ENCODE measurements at places on chromosomes 11 and 22.

DNA sequence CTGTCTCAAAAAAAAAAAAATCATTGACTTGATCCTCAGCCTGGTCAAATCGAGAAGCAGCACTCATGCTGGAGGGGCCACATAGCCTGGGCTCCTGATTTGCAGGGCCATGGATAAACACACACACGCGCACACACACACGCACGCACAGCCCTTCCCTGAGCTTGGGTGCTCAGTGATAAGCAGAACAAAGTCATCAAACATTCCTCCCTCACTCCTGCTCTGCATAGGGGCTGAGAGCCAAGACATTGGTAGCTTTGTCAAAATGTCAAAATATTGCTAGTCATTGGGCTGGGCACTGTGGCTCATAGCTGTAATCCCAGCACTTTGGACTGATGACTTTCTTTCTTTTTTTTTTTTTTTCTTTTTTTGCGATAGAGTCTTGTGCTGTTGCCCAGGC is 34.0 kb upstream of the A4GALT start:
- DNase-seq: peak; percentile 52

DNA sequence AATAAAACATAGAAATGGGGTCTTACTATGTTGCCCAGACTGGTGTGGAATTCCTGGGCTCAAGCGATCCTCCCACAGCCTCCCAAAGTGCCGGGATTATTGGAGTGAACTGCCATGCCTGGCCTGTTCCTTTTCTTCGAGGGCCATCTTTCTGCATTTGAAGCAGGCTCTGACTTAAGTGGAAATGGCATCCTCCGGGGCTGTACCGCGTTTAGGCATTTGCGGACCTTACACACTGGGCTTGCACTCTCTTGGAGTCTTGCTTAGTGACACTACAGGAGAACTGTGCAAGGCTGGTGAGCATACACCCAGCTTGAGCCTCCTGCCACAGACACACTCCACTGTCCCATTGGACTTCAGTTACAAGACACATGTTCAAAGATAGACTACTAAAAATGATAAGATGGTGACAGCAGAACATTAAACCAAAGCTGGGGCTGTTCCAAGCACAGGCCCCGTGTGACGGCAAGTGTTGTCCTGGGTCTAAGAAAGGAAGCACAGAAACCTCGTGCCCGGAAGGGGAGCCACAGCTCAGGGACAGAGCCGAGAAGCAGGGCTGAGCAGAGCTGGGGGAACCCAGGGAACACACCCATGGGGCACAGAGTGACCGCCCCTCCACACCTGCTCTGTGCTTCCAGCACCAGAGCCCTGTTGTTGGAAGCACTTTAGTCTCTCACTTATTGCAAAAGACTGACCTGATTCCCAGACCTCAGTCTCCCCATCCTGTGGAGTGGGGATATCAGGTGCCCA is 59.0 kb upstream of the SHANK2 start:
- no peak for DNase-seq

DNA sequence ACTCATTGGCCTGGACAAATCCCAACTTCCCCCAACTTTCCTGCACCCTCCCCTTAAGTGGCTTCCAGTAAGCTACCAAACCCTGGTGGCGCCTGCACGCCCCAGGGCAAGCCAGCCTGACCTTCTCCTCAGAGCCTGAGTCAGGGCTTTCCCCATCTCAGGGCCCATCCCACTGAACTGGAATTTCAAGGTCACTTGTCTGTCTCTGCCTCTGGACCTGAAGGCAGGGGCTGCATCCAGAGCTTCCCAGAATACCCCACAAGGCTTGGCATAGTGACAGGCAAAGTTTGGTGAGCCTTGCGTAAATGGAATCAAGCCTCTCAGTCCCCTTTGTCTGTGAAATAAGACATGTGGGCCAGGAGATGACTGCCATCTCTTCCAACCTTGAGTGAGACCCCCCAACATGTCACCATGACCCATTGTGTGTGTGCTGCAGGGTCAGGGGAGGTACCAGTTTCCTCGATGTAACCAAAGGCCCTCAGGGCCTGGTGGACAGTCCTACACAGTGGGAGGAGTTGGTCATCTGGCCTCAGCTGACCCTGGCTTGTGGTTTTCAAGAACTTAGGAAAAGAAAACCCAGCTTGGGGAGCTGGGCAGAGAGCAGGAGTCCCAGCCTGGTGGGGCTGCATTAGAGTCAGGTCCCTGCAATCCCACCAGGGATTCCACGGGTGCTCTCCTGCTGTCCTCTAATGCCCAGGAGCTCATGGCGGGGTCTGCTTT is 8.9 kb downstream of the ALX4 start:
- peak; percentile 74 for DNase-seq

GRCh38 chr22:41401781-41402648 is 20.3 kb downstream of the TEF start:
- DNase-seq: peak; percentile 85

DNA sequence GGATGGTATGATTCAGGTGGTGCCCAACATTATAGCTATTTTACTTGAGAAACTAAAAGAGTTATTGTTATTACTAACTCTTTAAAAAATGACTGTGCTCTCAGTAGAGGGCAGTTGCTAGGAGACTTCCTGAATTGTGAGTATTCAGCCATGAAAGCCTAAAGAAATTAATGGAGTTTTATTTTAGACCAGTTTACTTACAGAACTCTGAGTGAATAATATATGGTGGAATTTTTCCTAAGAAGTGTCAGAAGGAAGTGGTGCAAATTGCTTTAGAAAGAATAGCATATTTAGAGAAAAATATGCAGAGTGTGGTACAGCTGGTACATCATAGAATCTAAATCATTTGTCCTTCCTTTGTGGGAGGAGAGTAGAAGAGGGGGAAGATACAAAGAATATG is 689.9 kb upstream of the CCDC90B start:
- DNase-seq: peak; percentile 31

GRCh38 chr22:50268655-50269113 is 1.5 kb downstream of the MAPK11 start:
- no peak for DNase-seq

DNA sequence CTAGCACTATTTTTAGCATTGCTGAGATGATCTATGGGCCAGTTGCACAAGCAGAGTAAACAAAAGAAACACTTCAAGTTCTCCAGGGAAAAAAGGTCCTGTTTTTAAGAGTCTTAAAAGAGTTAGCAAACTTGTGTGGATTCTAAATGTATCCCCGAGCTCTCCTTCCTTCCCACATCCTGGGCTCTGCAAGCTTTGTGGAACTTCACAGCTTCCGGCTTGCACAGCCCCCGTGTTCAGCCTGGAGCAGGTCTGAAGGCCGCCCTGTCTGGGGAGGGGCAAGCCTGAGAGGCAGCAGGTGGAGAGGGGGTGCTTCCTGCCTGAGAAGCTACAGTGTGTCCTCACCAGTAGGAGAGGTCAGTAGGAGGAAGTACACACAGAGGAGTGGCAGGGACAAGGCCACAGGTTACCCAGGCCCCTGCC is 35.1 kb upstream of the SUSD2 start:
- peak; percentile 71 for DNase-seq

DNA sequence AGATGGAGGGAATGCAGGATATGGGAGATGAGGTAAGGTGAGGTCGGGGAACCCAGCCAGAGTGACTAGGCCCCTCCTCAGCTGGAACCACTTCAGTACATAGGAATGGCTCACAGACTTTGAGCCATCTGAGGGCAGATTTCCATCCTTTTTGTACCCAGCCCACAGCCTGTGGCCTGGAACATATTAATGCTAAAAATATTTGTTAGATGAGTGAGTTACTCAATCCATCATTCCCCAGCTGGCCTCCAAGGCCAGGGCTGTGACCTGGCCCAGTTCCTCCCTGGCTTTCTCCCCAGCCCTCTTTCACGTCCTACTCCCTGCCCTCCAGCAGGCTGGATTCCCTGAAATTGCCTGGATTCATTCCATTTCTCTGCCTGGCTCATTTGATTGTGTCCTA is 57.2 kb upstream of the PRDM11 start:
- peak; percentile 92 for DNase-seq

DNA sequence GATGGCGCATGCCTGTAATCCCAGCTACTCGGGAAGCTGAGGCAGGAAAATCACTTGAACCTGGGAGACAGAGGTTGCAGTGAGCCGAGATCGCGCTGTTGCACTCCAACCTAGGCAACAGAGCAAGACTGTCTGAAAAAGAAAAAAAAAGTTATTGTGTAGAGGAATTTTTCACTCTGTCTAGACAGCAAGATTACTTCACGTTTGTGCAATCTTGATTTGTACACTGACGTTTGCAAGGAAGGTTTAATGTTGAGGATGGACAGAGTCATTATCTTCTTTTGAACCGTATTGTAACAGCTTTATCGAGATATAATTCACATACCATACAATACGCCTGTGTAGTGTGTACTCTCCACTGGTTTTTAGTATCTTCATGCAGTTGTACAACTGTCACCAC is 3.7 kb downstream of the CTTN start:
- DNase-seq: no peak

- no peak for DNase-seq
Measured at GRCh38 chr11:128559496-128560103, 27.8 kb downstream of the ETS1 start.

DNA sequence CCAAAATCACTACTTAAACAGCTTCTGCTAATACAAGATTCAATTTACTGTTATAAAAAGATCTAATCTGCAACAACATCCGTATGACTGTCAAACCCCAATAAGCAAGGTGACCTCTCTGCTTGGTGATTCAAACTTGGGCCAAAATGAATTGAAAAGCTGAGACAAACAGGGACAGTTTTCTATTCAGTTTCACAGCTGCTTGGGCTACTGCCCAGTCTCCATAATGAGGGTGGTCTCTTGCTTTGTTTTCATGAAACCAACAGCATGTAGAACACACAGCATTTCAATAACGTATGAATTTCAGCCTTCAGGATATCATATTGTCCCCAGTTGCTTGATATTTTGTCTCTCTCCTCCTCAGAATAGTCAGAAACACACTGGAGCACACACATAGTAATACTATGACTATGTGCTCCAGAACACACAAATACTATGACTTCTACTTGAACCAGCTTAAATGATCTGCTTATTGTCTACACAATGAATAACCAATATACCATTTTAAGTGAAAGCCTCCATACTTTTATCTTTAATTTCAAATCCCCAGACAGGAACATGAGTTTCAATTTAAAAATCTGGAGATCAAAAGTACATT is 285.0 kb downstream of the TTC28 start:
- DNase-seq: no peak

DNA sequence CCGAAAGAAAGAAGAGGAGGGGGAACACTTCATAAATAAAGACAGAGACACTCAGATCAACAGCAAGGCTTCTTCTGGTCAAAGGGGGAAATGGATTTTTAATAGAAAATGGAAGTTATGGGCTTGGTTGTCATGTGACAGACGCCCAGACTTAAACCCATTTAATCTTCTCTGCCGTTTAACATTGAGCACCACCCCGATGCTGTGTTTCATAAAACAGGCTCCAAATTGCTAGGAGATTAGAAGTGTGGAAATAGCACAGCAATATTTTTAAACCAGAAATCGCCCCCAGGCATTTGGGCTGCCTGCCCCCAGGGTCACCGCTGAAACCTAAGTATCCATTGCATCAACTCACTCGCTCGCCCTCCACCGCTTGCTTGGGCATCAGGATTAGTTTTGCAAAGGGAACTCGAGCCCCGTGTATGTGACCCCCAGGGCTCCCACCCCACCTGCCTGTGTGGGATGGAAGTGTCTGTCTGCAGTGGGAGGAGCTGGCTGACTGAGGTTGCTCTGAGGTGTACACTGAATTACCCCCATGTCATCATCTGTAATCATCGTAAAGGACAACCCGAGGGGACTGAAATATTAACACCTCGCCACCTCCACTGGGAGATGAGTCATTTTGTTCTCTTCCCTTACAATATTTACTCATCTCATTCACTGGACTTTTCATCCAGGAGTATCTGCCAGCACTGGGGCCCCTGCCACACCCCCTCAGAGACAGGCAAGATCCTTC is 10.7 kb downstream of the DSCAML1 start:
- no peak for DNase-seq

DNA sequence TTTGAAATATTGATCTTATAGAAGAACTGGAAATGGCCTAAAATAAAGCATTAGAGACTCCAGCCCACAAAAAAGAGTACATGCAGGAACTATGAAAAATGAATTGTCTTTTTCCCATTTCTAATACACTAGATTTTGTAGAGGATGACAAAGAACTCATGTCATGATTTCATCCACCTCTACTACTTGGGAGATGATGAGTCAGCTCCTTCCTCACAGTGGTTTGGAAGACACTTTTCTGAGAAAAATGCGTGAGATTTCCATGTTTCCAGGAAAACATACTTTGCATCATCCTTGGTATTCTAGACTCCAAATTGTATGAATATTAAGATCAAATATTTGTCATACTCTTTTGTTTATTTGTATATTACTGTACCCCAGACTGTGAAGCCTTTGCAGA is 500.5 kb downstream of the FAM181B start:
- DNase-seq: peak; percentile 78

DNA sequence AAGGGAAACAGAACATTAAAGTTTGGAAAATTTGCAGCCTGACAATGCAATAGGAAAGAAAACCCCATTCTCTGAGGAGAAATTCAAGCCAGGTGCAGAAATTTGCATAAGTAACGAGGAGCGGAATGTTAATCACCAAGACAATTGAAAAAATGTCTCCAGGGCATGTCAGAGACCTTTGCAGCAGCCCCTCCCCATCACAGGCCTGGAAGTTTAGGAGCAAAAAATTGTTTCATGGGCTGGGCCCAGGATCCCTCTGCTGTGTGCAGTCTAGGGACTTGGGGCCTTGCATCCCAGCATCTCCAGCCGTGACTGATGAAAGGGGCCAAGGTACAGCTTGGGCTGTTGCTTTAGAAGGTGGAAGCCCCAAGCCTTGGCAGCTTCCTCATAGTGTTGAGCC is 780.2 kb downstream of the LRRC4C start:
- no peak for DNase-seq

DNA sequence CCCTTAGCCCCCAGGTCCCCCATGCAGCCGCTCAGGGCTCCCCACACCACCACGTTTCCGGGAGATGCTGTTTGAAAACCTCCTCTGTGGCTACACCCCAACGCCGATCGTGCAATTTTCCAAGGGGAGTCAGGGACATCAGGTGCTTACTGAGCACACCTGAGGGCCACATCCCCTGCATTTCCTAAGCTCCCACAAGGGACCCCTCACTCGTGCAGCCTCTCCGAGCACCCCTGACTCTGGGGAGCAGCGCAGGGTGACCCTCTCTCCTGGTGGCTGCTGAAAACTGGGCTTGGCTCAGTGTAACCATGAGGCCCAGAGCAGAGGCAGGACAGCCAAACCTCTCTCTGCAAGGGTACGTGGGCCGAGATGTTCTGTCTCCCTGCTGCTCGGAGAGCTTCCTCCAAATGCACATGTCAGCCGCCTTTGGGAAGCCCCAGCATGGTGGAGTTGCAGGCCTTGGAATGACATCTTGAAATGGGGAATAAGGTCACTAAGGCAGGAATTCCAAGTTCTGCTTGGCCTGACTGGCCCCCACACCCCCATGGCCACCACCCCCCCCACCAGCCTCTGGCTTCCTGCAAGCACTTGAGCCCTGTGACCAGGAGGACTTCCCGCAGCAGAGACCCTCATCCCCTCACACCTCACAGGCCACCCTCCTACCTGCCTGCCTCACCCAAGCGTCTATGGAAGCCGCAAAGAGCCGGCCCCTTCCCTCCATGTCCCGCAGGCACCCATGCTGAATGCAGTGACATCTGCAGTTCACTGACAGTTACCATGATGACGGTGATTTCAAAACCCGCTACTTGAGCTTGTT is 257.4 kb downstream of the BRD1 start:
- no peak for DNase-seq

- DNase-seq: no peak
Measured at GRCh38 chr11:124832571-124832970, 32.4 kb upstream of the MSANTD2 start.

GRCh38 chr11:2126520-2127085 is 12.6 kb downstream of the IGF2 start:
- DNase-seq: no peak

Data from fibroblast of skin of scalp (primary cell).